ENCODE measurements at places on chromosomes 1 and 21. TPM values are rescaled to one million over a fixed set of nuclear protein-coding genes. Genes with fewer than 3 reads are reported as not detected.

GRCh38 chr1:12316331-12316730 is 86.5 kb downstream of the VPS13D start:
- no peaks in the 10 kb centered on the region for H3K27me3 ChIP-seq
- no peak for DNase-seq
- no peak overlapping the region for H3K27ac ChIP-seq
- peaks cover 46% of the 10 kb centered on the region for H3K36me3 ChIP-seq
- peaks cover 16% of the 10 kb centered on the region for H3K4me1 ChIP-seq

- H3K4me1 ChIP-seq, result no peaks in the 10 kb centered on the region
- no peak overlapping the region for H3K4me3 ChIP-seq
- H3K36me3 ChIP-seq, result no peaks in the 10 kb centered on the region
- no peak for DNase-seq
- no peak overlapping the region for H3K27ac ChIP-seq
Observed at GRCh38 chr21:45598666-45599065, 44.9 kb upstream of the PCBP3 start.

DNA sequence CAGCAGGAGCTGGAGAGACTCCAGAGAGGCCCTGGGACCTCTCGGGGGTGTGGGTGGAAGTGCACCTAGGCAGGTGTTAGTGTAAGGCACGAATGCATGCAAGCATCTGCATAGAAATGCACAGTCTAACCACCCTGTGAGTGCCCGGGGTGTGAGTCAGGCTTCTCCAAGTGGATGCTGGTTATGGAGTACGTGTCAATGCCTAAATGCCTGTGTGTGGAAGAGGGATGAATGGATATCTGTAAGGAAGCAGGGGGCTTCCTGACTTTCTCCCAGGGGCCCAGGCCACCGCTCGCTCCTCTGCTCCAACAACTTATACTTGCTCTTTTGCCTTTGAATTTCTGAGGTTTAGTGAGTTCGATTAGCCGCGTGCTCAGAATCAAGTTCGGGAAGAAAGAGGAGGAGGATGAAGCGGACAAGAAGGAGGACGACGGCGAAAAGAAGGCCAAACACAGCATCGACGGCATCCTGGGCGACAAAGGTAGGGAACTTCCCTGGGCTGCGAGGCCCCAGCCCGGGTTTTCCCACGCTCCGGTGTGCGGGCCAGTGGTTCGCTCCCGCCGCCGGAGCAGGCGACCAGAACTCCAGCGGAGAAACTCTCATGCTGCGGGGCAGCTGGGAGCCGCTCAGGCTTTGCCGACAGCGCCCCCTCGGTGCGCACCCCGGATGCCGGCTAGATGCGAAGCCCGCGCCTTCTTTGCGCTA is 5.4 kb downstream of the PAX7 start:
- H3K4me1 ChIP-seq, result no peaks in the 10 kb centered on the region
- H3K27ac ChIP-seq, result no peak overlapping the region
- H3K4me3 ChIP-seq, result no peak overlapping the region
- H3K27me3 ChIP-seq, result peaks cover 94% of the 10 kb centered on the region
- DNase-seq, result no peak

DNA sequence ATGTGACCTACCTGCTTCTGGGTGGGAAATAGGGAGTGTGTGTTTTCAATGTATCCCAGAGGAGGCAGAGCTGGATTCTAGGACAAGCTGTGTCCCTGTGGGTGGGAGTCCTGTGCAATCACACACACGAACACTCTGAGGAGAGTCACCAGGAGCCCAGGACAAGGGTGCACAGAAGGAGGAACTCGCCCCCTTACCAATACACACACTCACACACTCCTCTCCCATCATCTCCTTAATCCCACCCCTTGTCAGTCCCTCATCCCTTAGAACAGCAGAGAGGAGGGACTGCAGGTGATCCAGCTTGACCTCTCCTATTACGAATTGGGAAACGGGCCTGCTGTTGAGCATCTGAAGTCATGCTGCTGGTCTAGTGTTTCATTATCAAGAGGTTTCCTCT is 8.5 kb upstream of the MYBPHL start:
- no peak for DNase-seq
- H3K4me1 ChIP-seq, result no peaks in the 10 kb centered on the region
- no peak overlapping the region for H3K4me3 ChIP-seq
- H3K27ac ChIP-seq, result no peak overlapping the region

The STXBP3 gene
- total RNA-seq, result 45.4 TPM

- DNase-seq, result no peak
- no peaks in the 10 kb centered on the region for H3K27me3 ChIP-seq
- H3K36me3 ChIP-seq, result no peaks in the 10 kb centered on the region
- H3K4me1 ChIP-seq, result no peaks in the 10 kb centered on the region
Observed at GRCh38 chr1:81499487-81499886, 301.2 kb upstream of the ADGRL2 start.

DNA sequence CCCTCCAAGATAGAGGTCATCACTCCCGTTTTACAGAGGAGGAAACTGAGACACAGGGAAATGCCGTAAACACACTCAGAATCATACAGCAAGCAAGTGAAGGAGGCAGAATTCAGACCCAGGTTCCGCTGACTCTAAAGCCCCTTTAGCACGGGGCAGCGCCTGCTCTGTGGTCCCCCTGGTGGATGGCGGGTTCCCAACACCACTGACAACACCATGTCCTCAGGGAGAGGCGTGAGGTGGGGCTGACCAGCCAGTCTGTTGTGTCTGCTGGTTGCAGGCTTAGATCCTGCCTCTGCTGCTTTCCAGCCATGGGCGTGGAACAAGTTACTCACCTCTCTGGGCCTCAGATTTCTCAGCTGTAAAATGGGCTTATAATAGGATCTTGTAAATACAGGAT is 617.3 kb downstream of the MATN1 start:
- peaks cover 12% of the 10 kb centered on the region for H3K27me3 ChIP-seq
- peak; percentile 31 for DNase-seq
- no peak overlapping the region for H3K4me3 ChIP-seq
- H3K27ac ChIP-seq, result no peak overlapping the region
